ENCODE measurements at places on chromosomes 11 and 22. TPM values are rescaled to one million over a fixed set of nuclear protein-coding genes. Genes with fewer than 3 reads are reported as not detected.

DNA sequence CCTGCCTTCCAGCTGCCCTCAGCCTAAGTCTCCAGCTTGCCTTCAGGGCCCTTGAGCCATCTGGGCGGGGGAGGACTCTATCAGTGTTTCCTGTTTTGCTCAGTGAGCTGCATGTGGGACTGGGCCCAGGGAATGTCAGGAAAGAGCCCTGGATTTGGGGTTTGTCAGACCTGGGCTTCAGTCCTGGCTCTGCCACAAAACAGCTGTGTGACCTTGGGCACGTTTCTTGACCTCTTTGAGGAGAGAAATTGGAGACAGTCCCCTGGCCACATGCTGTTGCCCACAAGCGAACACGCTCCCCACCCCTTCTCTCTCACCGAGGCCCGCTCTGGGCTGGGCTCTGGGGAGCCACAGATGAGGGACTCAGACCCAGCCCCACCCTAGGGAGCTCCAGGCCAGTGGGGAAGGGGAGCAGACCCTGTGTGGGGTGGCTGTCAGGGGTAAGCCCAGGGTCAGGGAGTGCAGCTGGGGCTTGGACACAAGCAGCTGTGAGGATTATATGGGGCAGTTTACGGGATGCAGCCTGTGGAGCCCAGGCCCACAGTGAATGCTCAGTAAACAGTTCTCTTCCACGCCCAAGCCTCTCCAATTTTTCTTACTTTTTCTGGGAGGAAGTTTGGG, 12.3 kb downstream of the MYO7A start:
- no peak for DNase-seq
- no peaks in the 10 kb centered on the region for H3K36me3 ChIP-seq
- peaks cover 23% of the 10 kb centered on the region for H3K4me1 ChIP-seq
- H3K27ac ChIP-seq = no peak overlapping the region
- no peak overlapping the region for H3K4me3 ChIP-seq

DNA sequence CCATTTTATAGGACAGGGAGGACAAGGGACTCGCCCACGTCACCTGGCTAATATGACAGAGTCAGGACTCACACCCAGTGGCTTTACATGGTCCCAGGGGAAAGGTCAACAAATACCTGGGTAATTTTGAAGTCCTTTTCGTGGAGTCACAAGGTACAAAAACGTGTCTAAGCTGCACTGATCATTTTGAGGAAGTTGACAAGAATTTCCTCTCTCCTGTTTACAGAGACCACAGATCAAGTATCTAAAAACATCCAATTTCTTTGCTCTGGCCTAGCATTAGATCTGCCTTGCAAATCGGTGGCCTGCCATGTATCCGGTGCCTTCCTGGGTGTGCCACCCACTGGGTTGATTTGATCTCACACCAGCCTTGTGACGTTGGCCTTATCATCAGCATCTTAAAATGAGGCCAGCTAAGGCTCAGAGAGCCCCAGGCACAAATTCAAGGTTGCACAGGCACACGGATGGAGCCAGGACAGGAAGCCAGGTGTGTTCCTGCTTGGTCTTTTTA, 17.6 kb downstream of the GDPD5 start:
- H3K36me3 ChIP-seq = no peaks in the 10 kb centered on the region
- DNase-seq = peak; percentile 72
- peaks cover 24% of the 10 kb centered on the region for H3K4me1 ChIP-seq

GRCh38 chr11:111826322-111826950, 44.9 kb downstream of the ALG9 start:
- no peaks in the 10 kb centered on the region for H3K4me1 ChIP-seq
- no peak overlapping the region for H3K27ac ChIP-seq
- no peaks in the 10 kb centered on the region for H3K27me3 ChIP-seq
- DNase-seq = no peak

DNA sequence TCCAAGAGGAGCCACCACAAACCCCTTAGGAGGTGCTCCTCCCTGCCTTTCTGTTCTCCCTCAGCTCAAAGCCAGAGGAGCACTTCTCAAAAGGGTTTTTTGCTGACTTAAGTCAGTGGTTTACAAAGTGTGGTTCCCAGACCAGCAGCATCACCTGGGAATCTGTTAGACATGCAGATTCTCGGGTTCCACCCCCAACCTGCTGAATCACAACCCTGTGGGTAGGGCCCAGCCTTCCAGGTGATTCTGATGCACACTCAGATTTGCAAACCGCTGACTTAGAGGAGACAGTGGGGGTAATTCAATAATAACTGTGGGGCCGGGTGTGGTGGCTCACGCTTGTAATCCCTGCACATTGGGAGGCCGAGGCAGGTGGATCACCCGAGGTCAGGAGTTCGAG, 22.8 kb downstream of the CREB3L1 start:
- H3K36me3 ChIP-seq = no peaks in the 10 kb centered on the region
- no peak for DNase-seq
- H3K4me3 ChIP-seq = no peak overlapping the region
- H3K27ac ChIP-seq = no peak overlapping the region

- no peak for DNase-seq
- H3K27me3 ChIP-seq = no peaks in the 10 kb centered on the region
- no peaks in the 10 kb centered on the region for H3K4me1 ChIP-seq
- H3K27ac ChIP-seq = no peak overlapping the region
- no peaks in the 10 kb centered on the region for H3K36me3 ChIP-seq
Measured at GRCh38 chr11:37812281-37812880, 1214.3 kb upstream of the RAG2 start.

DNA sequence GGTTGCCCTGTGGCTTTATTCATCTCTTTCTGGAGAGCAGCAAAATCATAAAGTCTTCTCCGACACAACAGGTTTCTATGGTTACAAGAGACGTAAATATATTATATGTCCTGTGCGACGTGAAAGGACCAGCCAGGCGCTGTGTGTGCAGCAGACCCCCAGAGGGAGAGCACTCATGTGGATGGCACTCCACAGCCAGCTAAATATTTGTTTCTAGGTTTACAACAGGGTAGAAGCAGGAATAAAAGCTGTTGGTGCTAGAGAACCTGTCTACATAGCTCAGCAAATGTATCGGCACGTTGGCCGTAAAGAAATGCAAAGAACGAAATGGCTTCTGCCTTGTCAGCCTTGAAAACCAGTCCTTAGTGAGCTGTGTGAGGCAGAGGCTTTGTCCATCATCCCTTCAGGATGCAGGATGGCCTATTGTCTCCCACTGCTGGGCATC, 133.8 kb upstream of the PITPNB start:
- DNase-seq = no peak
- H3K27ac ChIP-seq = no peak overlapping the region

DNA sequence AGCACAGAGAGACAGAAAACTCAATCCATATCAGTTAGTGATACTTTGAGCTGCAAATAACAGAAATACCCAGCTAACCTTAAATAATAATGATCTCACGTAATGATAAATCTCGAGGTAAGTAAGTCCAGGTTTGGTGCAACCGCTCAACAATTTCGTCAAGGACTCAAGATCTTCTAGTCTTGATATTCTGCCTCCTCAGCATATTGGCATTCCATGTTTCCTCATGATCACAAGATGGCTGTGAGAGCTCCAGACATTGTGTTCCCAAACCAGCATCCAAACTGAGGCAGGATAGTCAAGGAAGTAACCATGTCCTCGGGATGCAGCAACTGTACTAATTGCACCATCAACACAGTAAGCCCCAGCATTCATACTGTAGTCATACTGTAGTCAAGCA, 7.5 kb upstream of the LARGE1 start:
- no peak overlapping the region for H3K4me3 ChIP-seq
- H3K27ac ChIP-seq = no peak overlapping the region
- H3K27me3 ChIP-seq = peaks cover 16% of the 10 kb centered on the region
- H3K36me3 ChIP-seq = peaks cover 5% of the 10 kb centered on the region
- no peak for DNase-seq

- peaks cover 77% of the 10 kb centered on the region for H3K4me1 ChIP-seq
- H3K4me3 ChIP-seq = peak overlapping the region; percentile 68
- peak; percentile 60 for DNase-seq
- H3K27me3 ChIP-seq = no peaks in the 10 kb centered on the region
- peak overlapping the region; percentile 93 for H3K27ac ChIP-seq
Measured at GRCh38 chr22:24437741-24438328, 10.4 kb downstream of the ADORA2A start.

DNA sequence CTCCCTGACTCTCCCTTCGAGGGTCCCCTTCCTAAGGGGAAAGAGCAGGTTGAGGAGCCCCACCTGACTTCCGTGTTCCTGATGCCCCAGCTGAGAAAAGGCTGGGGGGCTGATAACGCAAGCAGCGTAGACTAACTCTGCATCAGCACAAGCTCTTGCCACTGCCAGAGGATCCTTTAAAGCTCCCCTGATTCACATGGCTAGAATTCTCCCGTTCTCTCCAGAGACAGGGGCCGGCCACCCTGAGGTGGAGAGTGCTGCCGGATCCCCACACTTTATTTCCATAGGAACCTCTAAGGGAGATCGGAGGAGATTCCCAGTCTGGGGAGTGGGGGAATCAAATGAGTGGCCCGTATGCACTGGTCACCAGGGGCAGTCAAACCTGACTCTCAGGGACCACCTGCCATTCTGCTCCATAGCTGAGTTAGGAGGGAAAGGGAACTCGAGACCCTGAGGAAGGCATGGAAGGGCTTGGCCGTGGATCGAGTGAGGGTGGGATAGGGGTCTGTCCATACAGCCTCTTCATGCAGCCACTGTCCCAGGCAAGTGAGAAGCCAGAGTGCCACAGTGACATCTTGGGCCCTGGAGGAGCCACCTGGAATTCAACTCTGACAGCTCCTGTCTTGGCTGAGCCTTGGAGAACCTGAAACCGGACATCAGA, 1.4 kb upstream of the VSIG10L2 start:
- no peak overlapping the region for H3K4me3 ChIP-seq
- no peaks in the 10 kb centered on the region for H3K36me3 ChIP-seq
- peaks cover 4% of the 10 kb centered on the region for H3K27me3 ChIP-seq
- no peak for DNase-seq
- no peak overlapping the region for H3K27ac ChIP-seq

GRCh38 chr11:9525116-9525515, 48.4 kb upstream of the WEE1 start:
- no peaks in the 10 kb centered on the region for H3K27me3 ChIP-seq
- no peak for DNase-seq
- no peak overlapping the region for H3K4me3 ChIP-seq
- no peaks in the 10 kb centered on the region for H3K36me3 ChIP-seq
- no peak overlapping the region for H3K27ac ChIP-seq

- no peaks in the 10 kb centered on the region for H3K36me3 ChIP-seq
- no peak within 1 kb of the TSS for H3K4me3 ChIP-seq
- no peak for DNase-seq
- peaks cover 6% of the 10 kb centered on the region for H3K27me3 ChIP-seq
- H3K4me1 ChIP-seq = no peaks in the 10 kb centered on the region
Measured at GRCh38 chr11:48366365-48366764, at the start of gene OR4C5. OR4C5 (minus strand) TSS chr11:48366465; CDS start chr11:48366465, 0 bp downstream.

GRCh38 chr22:30187094-30187493, 59.5 kb downstream of the LIF start:
- no peak overlapping the region for H3K4me3 ChIP-seq
- no peak for DNase-seq
- H3K27me3 ChIP-seq = no peaks in the 10 kb centered on the region

DNA sequence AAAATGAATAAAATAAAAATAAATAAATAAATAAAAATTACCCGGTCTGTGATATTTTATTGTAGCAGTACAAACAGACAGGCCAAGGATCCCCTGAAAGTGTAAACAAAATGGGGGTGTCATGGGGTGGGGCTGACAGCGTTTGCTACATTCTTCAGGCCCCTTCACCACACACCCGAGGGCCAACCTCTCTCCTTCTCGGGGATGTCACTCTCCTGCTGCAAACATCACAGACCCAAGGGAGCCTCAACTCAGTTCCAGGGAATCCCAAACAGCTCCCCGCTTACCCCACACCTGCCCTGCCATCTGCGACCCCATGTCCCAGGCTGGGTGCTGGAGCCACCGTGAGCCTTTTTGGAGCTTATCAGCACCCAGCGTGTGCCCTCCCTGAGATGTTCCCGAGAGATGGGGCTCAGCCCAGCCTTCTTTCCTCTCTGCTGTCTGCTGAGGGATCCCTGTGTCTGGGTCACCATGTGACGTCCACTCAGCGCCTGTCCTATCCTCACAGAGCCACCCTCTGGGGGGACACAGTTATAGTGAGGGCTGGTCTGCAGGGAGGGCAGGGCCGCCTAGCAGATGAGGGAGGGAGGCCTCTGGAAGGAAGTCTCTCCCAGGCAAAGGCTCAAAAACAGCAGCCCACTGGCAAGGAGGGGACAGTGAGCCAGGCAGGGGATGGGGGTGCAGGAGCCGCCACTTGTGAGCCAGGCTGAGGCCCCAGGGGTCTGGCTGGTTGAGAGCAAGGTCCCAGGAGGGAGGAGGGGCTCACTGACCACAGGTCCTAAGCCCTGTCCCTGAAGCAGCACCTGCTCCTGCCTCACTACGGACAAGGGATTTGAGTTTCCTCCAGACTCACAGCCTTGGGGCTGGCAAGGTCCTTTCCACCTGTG, 1041.6 kb downstream of the BRD1 start:
- no peaks in the 10 kb centered on the region for H3K36me3 ChIP-seq
- DNase-seq = no peak
- H3K4me3 ChIP-seq = no peak overlapping the region
- H3K27ac ChIP-seq = no peak overlapping the region

GRCh38 chr11:59195586-59195985, 17.1 kb downstream of the MPEG1 start:
- H3K27ac ChIP-seq = no peak overlapping the region
- DNase-seq = no peak
- peaks cover 9% of the 10 kb centered on the region for H3K36me3 ChIP-seq
- H3K27me3 ChIP-seq = no peaks in the 10 kb centered on the region

DNA sequence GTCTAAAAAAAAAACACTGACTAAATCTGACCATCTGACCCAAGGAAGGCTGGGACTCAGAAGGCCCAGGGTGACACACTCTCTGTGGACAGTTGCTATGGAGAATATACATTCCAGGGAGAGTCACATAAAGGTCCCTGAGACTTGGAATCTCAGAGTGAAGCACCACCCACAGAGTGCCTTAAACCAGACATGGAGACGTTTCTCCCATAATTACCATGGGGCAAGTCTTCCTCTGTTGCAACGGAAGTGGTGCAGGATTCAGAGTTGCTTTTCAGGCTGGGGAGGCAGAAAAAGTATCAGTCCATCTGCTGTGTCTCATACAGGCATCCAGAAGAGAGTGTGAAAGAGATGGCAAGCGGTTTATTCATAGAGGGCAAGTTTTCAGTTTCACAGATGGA, 58.7 kb upstream of the SLN start:
- no peak for DNase-seq
- no peak overlapping the region for H3K4me3 ChIP-seq
- no peaks in the 10 kb centered on the region for H3K4me1 ChIP-seq
- no peak overlapping the region for H3K27ac ChIP-seq
- peaks cover 13% of the 10 kb centered on the region for H3K27me3 ChIP-seq

- no peaks in the 10 kb centered on the region for H3K36me3 ChIP-seq
- no peaks in the 10 kb centered on the region for H3K27me3 ChIP-seq
- H3K4me3 ChIP-seq = no peak overlapping the region
- no peak overlapping the region for H3K27ac ChIP-seq
- peaks cover 9% of the 10 kb centered on the region for H3K4me1 ChIP-seq
Measured at GRCh38 chr22:17077255-17077654, 7.5 kb upstream of the IL17RA start.

The ACCSL gene
- total RNA-seq = not detected

The BIK gene
- total RNA-seq = 2.6 TPM

The RAC2 gene
- total RNA-seq = 295 TPM

The GPHA2 gene
- total RNA-seq = 0.55 TPM

The LARGE2 gene
- total RNA-seq = 4.1 TPM

The NLRP14 gene
- not detected for total RNA-seq
